ENCODE measurements at places on chromosomes 16 and 17. TPM values are rescaled to one million over a fixed set of nuclear protein-coding genes. Genes with fewer than 3 reads are reported as not detected.

GFAP gene
- 0.41 TPM for total RNA-seq

DNA sequence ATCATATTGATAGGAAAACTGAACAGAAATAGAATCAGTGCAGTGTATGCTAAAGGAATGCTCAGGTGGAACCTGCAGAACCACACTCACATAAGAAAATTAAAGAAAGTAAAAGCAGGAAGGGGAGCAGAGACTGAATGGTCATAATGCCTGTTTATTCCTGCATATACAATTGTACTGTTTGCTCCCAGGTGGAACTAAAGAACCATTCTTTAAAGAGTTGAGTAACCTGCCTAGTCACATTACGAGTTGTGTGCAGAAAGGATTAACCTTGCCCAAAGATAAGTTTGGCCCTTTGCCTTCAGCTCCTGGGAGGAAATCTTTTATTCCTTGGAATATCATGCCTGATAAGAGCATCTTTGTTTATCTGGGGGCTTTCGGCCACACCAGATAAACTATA is 434.7 kb downstream of the KIF2B start:
- H3K27ac ChIP-seq: no peak overlapping the region
- H3K36me3 ChIP-seq: no peaks in the 10 kb centered on the region
- no peaks in the 10 kb centered on the region for H3K27me3 ChIP-seq
- H3K4me3 ChIP-seq: no peak overlapping the region

GRCh38 chr17:79132271-79133064 is 57.8 kb downstream of the ENGASE start:
- no peaks in the 10 kb centered on the region for H3K4me1 ChIP-seq
- H3K36me3 ChIP-seq: no peaks in the 10 kb centered on the region
- H3K27me3 ChIP-seq: no peaks in the 10 kb centered on the region
- no peak overlapping the region for H3K27ac ChIP-seq
- no peak overlapping the region for H3K4me3 ChIP-seq
- DNase-seq: no peak

RGS9 gene
- total RNA-seq: 7.5 TPM

CACNG1 gene
- total RNA-seq: not detected

DNA sequence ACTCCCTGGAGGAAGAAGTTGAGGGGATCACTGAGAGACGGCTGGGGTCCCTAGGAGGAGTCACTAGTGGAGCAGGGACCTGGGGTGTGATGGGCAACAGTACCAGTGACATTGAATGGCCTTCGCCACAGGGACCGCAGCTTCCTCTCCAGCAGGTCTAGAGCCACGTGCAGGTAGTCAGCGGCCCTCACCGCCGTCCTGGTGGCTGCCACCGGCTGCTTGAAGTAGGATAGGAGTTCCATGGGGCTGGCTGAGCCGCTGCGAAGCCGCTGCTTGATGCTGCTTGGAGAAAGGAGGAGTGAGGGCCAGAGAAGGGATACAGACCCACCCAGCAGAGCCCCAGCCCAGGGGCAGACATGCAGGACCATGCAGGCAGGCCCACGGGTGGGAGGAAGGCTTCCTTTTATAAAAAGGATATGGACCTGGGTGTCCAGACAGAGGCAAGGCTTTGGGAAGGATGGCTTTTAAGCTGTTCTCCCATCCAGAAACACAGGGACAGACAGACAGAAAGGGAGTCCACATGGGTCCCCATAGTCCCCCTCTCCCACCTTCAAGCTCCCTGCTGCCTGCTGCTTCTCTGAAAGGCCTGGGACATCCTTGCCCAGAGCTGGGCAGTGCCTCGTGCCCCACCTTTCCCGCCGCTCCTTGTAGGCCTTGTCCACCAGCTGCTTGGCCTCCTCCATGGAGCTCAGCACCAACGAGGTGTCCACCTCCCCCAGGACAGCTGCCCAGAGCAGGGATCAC is 827 bp downstream of the MPO start:
- peaks cover 50% of the 10 kb centered on the region for H3K4me1 ChIP-seq
- DNase-seq: peak; percentile 84
- H3K27me3 ChIP-seq: peaks cover 48% of the 10 kb centered on the region
- H3K27ac ChIP-seq: no peak overlapping the region
- no peaks in the 10 kb centered on the region for H3K36me3 ChIP-seq

- DNase-seq: no peak
- no peaks in the 10 kb centered on the region for H3K4me1 ChIP-seq
- no peaks in the 10 kb centered on the region for H3K27me3 ChIP-seq
- no peak overlapping the region for H3K27ac ChIP-seq
- no peak overlapping the region for H3K4me3 ChIP-seq
Measured at GRCh38 chr16:82748026-82748425, 121.3 kb downstream of the CDH13 start.

- DNase-seq: peak; percentile 88
- H3K27me3 ChIP-seq: peaks cover 4% of the 10 kb centered on the region
- peak overlapping the region; percentile 23 for H3K4me3 ChIP-seq
- peaks cover 15% of the 10 kb centered on the region for H3K4me1 ChIP-seq
- H3K27ac ChIP-seq: no peak overlapping the region
Measured at GRCh38 chr17:81119223-81120148, 45.8 kb upstream of the PVALEF start.

DNA sequence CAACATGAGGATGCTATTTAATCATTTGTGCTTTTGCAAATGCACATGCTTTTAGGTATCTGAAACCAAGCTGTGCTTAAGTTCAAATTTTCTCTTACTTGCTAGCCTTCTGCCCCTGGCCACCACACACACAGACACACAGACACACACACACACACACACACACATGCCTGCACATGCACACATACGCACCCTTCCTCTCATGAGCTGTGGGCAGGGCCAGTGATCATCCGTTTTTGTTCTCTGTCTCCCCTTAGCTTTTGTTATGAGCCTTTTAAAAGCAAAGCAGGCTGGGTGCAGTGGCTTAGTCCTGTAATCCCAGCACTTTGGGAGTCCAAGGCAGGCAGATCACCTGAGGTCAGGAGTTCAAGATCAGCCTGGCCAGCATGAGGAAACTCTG is 34.2 kb downstream of the CD300LF start:
- H3K27ac ChIP-seq: no peak overlapping the region
- no peaks in the 10 kb centered on the region for H3K27me3 ChIP-seq
- peak; percentile 36 for DNase-seq
- H3K4me1 ChIP-seq: peaks cover 20% of the 10 kb centered on the region
- no peaks in the 10 kb centered on the region for H3K36me3 ChIP-seq

- peak overlapping the region; percentile 88 for H3K27ac ChIP-seq
- DNase-seq: peak; percentile 90
- H3K4me1 ChIP-seq: peaks cover 11% of the 10 kb centered on the region
Measured at GRCh38 chr16:1990351-1991134, 773 bp downstream of the SYNGR3 start.

C16orf95 gene
- not detected for total RNA-seq

TOP2A gene
- 37.5 TPM for total RNA-seq

GRCh38 chr17:55284944-55285339 is 20.2 kb downstream of the HLF start:
- no peak overlapping the region for H3K4me3 ChIP-seq
- DNase-seq: no peak
- peaks cover 5% of the 10 kb centered on the region for H3K4me1 ChIP-seq
- no peaks in the 10 kb centered on the region for H3K27me3 ChIP-seq

KPNA2 gene
- 43.3 TPM for total RNA-seq

DNA sequence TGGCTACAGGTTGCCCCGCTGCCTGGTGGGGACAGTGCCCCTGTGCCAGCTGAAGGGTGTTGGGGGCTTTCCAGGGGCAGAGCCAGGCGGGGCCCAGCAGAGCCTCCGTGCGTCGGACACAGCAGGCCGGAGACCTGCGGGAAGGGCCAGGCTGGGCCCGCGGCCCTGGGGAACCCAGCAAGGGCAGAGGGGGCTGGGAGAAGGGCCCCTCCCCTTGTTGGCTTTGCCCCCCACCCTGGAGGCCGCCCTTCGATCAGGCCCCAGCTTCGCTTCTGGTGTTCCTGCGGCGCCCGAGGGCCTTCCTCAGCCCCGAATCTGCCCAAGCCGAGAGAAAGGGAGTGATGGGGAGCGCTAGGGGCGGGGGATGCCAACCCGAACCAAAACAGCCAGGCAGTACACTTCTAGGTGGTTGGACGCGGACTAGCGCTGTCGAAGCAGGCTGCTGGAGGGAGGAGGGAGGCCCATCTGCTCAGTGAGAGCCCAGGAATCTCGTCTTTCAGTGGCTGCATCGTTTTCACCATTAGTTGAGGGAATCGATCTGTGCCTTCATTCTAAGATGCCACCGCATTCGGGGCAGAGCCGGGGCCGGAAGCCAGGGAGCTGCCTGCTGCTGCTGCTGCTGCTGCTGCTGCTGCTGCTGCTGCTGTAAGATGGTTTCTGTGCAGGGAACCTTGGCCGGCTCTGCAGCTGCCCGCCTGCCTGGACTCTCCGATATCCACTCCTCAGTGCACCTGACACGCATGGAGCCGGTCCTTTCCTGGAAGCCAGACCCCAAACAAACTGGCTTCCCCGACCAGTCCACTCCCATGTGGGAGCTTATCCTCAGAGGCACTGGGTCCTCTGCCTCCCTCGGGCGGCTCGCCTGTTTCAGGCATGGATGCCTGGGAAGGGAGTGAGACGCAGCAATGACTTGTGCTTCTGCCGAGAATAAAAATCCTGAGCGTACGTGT is 1.7 kb downstream of the JPH3 start:
- DNase-seq: no peak
- H3K4me1 ChIP-seq: peaks cover 9% of the 10 kb centered on the region
- H3K4me3 ChIP-seq: no peak overlapping the region
- peaks cover 52% of the 10 kb centered on the region for H3K27me3 ChIP-seq
- no peak overlapping the region for H3K27ac ChIP-seq
- no peaks in the 10 kb centered on the region for H3K36me3 ChIP-seq

DNA sequence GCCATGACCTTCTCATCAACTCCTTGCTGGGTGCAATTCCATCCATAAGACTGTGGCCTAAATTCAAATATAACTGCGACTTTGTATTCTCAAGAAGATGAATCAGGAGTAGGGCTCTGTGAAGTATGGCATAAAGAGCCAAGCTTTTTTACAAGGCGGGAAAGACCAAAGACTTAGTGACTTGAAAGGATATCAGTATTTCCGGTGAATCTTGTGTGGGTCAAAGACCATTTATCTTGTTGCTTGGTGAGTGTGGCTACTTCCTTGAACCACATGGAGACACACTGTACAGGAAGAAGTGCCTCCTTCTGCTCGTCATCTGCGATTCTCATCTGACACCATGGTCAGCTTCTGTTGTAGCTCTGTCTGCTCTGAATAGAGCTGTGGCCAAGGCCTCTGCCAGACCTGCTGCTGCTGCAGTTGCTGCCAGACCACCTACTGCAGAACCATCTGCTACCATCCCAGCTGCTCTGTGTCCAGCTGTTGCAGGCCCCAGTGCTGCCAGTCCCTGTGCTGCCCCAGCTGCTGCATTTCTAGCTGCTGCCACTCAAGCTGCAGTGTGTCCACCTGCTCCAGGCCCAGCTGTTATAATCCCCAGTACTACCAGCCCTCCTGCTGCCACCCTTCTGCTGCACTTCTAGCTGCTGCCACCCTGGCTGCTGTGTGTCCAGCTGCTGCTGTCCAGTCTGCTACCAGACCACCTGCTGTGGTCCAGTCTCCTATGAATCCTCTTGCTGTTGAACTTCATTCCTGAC is 6.1 kb upstream of the KRTAP2-4 start:
- no peaks in the 10 kb centered on the region for H3K27me3 ChIP-seq
- no peak overlapping the region for H3K27ac ChIP-seq

DNA sequence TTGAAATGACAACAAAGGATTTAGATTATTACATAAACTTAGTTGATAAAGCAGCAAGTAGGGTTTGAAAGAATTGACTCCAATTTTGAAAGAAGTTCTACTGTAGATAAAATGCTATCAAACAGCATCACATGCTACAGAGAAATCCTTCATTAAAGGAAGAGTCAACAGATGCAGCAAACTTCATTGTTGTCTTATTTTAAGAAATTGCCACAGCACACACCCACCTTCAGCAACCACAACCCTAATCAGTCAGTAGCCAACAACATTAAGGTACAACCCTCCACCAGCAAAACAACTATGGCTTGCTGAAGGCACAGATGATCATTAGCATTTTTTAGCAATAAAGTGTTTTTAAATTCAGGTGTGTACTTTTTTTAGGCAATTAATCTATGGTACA is 75.1 kb upstream of the NSRP1 start:
- H3K36me3 ChIP-seq: no peaks in the 10 kb centered on the region
- peaks cover 8% of the 10 kb centered on the region for H3K4me1 ChIP-seq
- no peak overlapping the region for H3K4me3 ChIP-seq
- no peak for DNase-seq

GRCh38 chr17:81277421-81277820 is 17.7 kb downstream of the SLC38A10 start:
- H3K27me3 ChIP-seq: no peaks in the 10 kb centered on the region
- no peak overlapping the region for H3K27ac ChIP-seq
- no peak overlapping the region for H3K4me3 ChIP-seq
- peaks cover 4% of the 10 kb centered on the region for H3K4me1 ChIP-seq

- H3K27ac ChIP-seq: no peak overlapping the region
- H3K4me1 ChIP-seq: peaks cover 6% of the 10 kb centered on the region
Measured at GRCh38 chr16:11524098-11524760, 62.5 kb downstream of the LITAF start.

PRAC2 gene
- total RNA-seq: not detected

MYH1 gene
- not detected for total RNA-seq

DNA sequence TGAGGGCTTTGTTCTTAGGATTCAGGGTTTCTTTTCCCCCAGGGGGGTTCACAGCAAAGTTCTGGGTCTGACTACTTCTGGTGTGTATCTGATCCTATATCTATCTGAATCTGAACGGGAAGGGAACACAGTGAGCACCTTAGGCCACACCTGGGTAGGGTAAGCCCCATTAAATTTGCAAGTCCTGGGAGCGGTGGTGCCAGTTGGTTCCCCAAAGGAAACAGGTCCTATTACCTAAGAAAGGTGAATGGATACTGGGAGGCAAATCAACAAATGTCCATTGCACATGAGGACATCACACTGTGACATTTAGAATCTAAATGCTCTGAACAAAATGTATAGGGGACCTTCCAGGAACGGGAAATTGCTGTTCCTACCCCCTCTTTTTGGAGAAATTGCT is 54.6 kb downstream of the BMERB1 start:
- H3K27me3 ChIP-seq: no peaks in the 10 kb centered on the region
- no peaks in the 10 kb centered on the region for H3K36me3 ChIP-seq
- no peak overlapping the region for H3K27ac ChIP-seq
- peaks cover 14% of the 10 kb centered on the region for H3K4me1 ChIP-seq
- H3K4me3 ChIP-seq: no peak overlapping the region

DNA sequence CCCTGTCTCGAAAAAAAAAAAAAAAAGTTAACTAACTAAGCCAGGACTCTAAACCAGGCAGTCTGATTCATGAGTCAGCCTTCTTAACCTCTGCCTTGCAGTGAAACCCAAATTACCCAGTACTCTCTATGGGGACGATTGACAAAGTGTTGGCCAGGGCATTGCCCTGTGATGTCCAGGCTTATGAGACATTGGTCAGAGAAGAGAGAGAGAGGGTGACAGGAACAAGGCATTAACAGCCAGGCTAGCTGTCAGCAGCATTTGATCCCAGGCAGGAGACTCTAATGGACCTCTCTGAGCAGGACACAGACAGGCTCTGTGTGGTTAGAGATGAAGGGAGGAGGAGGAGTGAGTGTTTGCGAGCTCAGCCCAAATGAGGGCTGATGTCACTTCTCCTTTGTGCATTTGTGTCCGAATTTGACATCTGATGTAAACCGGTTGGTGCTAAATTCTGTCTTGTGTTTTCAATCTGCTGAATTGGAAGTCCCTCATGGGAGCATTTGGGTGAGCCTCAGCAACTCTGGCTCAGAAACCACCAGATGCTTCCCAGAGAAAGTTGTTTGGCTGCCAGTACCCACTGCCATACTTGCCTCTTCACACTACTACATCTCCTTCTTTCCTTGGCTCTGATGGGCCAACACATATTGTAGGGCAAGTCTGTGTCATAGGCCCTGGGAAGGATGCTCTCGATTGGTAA is 4.3 kb upstream of the MYL4 start:
- peaks cover 48% of the 10 kb centered on the region for H3K4me1 ChIP-seq
- no peaks in the 10 kb centered on the region for H3K36me3 ChIP-seq
- H3K27ac ChIP-seq: peak overlapping the region; percentile 88
- H3K4me3 ChIP-seq: no peak overlapping the region
- H3K27me3 ChIP-seq: no peaks in the 10 kb centered on the region
- DNase-seq: no peak

All from spleen (tissue), 13 donors.